T-helper 22 cell (primary cell): ENCODE measurements at places on chromosomes 7 and 10.
A peak's percentile ranks its signal among the peaks of the same experiment; 100 is the strongest.

- no peak for DNase-seq
These were observed 10.4 kb upstream of the PCGF5 start for GRCh38 chr10:91210014-91210413.

DNA sequence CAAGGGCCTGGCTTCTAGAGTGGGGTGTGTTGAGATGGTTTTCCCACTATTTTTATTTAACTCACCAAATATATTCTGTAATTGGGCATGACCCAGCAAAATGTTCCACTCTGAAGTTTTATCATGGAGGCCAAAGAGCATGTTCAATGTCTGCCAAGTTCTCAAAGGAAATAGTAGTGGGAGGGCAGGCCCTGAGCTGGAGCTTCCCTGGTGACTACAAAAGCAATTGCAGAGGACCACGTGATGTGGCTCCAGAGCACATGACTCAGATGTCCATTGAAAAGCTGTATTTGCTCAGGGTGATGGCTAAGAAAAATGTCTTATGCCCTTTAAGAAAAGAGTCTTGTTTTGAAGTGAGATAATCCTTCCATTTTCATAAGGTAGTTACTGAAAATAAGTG lies 1024.8 kb downstream of the LRMDA start:
- no peak for DNase-seq

DNA sequence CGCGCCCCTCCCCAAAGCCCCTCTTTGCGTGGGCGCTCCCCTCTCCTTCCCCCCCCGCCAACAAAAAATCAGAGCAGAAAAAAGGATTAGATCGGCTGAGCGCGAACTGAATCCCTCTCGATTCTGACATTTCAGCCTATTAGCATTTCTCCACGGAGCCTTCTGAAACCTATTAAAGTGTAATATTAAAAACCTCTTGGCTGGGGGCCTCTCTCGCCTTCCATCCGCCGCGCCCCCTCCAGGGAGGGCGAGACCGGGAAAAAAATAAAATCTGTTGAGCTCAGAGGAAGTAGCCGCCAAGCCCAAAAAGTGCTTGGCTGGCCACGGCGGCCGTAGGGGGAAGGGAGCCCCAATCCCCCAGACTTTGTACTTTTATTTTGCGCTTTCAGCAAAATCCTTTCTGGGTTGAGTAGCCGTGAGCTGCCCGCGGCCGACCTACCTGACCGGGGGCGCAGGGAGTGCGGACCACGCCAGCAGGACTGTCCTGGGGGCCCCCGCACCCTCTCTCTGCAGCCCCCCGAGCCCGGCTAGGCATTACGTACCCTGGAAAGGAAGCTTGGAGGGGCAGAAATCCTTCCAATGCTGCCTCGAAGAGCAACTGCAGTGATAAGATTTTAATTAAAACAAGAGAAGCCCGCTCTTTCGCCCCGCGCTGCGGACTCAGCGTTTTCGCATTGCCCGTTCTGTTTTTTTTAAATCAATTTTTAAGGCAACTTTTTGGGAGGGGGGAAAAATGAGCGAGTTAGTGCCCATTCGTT lies 1.3 kb upstream of the TNRC18 start:
- DNase-seq: no peak

DNA sequence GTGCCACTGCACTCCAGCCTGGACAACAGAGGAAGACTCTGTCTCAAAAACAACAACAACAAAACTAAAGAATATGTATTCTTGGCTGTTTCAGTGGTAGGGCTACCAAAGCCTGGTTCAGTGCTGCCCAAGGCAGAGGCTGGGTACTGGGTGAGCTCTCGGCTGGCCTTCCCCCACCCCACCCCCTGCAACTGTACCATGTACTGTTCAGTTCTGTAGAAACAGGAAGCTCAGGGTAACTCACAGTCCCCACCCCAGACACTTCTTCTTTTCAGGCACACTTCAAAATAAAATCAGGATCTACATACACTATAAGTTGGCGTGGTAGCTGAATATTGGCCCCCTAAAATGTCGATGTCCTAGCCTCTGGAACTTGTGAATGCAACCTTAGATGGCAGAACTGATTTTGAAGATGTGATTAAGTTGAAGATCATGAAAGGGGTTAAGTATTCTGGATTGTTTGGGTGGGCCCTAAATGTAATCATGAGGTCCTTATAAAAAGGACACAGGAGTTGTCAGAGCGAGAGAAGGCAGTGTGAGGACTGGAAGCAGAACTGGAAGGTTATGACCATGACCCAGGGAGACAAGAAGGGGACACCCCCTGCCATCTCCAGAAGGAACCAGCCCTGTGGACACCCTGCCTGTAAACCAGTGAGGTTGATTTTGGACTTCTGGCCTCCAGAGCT lies 31.2 kb downstream of the TBXAS1 start:
- no peak for DNase-seq

DNA sequence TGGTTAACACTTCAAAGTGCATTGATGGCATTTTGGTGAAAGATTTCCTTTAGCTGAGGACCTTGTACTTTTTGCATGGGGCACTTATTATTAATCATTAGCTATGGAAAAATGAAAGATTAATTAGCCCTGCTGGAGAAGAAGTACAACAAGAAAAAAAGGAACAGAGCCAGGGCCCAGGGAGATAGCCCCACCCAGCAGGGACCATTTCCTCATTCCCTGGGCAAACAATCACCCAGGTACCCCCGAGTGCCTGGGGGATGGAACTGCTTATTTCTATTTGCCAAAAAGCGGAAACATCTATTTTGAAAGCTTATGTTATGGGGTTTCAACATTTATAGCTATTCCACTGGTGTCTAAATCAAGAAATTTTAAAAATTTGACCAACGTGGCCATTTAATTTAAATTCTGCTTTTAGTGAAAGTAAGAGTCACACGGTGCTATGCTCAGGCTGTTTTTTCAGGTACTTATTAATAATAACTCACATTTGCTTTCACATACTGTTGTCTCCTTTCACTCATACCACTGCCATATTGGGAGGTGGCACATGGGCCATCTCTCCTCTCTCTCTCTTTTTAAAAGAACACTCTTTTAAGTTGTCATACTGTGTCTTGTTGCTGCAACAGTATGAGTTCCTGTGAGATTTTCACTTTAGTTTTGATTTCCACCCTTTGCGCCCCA lies 143.6 kb upstream of the KIF5B start:
- no peak for DNase-seq

GRCh38 chr10:75233444-75234016 lies 2.2 kb downstream of the COMTD1 start:
- no peak for DNase-seq

DNA sequence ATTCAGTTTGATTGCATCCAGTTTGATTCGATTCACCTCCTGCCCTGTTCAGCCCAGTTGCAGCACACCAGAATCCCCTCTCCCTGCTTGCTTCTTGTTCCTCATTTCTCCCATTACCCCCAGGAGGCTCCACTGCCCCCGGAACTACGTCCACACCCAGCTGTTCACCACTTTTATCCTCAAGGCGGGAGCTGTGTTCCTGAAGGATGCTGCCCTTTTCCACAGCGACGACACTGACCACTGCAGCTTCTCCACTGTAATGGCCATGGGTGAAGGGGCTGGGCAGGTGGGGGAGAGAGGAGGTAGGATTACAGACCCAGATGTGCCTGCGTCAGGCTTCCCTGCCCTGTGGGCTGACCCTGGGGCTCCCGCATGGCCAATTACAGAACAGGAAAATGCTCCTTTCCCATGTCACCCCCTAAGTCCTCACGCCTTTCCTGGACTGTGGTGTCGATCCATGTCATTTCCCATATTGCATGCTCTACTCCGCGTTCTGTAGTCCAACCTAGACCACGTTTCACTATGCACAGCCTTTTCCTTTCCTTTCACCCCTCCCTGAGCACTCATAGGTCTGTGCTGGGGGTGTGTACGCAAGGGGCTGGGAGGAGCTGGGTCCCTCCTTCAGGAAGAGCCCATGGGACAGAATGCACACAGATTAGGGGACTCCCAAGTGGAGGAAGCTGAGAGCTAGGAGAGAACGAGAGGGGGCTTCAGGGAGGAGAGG lies 8.2 kb downstream of the GHRHR start:
- no peak for DNase-seq

DNA sequence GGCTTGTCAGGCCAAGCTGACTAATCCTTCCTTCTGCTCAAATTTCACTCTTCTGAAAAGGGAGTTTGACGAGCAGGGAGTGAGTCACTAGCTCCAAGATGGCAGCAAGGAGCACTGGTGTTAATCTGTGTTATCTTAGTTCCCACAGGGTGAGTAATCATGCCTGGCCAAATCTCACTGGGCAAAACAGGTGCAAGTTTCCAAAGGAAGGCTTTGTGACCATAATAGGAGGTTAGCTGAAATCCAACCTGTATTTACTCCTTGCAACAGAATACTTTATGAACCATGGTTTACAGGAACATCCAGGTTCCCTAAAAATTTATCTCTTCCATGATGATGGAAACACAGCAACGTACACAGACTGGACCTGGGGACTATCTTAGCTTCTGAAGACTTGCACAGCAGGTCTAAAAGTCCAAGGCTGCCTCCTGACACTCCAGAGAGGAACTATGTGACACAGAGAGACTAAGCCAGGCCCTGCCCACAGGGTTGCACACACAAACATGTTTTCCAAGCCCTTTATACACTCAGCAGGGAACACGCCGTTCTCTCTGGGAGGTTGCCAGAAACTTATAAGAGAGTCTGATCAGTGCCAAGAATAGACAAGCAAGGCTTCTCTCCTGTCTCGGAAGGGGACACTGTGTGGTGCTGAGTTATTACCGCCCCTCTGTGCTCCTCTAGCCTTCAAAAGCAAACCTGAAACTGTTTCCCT lies 46.3 kb downstream of the PDK4 start:
- no peak for DNase-seq

GRCh38 chr7:43391518-43391917 lies 191.4 kb upstream of the STK17A start:
- no peak for DNase-seq

- DNase-seq: no peak
These were observed 5.8 kb upstream of the PPP3CB start for GRCh38 chr10:73501651-73502050.

DNA sequence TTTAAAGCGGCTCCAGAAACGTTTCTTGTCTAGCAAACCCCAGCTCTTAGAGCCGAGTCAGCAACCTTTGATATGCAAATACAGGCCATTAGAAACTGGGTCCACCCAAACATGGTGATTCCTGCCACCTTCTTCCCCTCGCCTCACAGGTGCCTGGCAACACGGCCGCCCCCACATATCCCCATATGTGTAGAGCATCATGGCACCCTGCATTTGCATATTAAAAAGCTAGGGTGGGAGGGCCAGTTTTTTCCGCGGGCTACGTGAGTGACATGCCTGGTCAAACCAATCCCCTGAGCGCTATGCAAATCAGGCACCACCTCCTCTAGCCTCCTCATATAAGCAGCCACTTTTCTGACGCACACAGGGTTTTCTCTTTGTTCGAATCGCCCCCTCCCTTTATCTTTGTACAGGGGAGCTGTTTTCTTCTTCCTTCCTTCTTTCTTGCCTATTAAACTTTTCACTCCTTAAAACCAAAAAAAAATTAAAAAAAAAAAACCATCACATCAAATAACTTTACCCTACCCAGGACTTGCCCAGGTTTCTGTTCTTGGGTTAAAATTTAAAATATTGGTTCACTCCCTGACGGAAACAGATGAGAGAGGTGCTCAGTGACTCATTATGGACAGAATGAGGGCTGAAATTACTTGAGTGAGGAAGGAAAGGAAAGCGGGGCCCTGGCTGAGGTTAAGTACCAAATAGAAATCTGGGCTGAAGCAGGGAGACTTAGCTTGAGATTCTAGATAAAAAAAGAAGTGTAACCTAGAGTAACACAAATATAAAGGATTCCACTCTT lies 59.8 kb downstream of the COA1 start:
- DNase-seq: peak; percentile 75

DNA sequence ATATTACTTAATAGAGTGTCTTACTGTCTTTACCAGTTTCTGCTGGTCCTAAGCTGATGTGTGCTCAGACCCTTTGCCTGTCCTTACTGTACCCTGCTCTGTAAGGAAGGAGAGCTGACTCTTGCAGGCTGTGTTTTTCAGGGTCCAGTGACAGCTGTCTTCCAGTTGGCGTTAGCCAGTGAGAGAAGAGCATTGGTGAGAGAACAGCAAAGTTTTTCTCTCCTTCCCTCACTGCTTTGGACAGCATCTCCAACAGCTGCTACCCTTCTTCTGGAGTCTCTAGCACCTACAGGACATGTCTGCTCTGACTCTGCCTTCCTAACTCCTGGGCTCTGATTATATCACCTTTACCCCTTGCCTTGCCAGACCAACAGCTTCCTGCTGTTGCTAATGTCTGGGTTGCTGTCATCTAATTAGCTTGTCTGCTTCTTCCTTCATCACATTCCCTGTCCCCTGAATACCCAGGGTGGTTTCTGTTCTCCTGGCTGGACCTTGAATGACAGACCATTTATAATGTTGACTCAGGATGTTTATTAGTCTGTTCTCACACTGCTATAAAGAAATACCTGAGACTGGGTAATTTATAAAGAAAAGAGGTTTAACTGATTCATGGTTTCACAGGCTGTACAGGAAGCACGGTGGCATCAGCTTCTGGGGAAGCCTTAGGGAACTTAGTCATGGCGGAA lies 23.5 kb upstream of the PANK1 start:
- DNase-seq: no peak

GRCh38 chr7:37259319-37259821 lies 189.3 kb downstream of the ELMO1 start:
- no peak for DNase-seq

DNA sequence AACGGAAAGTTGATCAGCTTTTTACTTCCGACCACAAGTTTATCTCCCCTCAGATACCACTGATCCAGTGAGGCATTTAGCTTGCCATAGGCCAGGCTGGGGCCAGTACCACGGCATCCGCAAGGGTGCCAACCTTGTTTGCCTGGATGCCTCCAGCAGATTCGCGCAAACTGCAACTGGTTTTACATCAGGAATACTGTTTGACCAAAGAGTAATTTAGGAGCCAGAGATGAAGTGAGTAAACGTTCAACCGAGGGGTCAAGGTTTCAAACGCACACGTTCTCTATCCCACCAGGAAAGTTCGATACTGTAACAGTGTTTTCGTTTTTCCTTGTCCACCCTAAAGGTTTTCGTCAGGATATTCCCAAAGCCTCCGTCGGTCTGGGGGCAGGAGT lies 266 bp upstream of the MDFIC start:
- peak; percentile 56 for DNase-seq

DNA sequence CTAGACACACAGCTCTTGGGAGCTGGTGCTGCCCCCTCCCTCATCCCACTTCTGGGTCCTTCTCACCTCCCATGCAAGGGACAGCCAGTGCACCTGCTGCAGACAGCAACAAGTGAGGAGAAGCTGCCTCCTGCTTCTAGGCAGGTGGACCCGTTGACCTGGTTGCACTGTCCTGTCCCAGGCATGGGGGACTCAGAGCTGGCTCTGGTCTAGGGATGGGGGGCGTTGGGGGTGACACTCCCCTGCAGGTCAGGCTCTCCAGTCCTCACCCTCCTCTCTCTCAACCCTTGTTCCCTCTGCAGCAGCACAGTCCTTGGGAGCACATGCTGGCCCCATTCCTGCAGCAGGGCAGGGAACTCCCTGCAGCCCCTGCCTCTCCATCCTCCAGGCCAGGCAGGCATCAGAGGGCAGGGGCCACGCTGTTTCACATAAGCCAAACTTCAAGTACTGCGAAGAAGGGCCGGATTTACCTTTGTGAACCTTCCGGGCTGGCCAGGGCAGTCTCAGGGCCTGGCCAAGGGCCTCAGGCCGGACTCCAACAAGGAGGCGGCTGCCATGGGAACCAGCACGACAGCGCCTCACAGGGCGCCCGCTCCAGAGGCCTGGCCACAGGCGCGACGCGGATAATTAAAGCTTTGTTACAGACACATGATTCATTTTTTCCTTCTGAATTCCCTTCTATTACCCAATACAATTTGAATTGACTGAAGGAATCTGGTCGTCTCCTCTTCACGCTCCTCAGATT lies 48.5 kb downstream of the RASGEF1A start:
- no peak for DNase-seq
